CD4-positive, alpha-beta T cell treated with Interleukin-4 for 4 hours (primary cell): ENCODE measurements at places on chromosomes 12 and 14.

DNA sequence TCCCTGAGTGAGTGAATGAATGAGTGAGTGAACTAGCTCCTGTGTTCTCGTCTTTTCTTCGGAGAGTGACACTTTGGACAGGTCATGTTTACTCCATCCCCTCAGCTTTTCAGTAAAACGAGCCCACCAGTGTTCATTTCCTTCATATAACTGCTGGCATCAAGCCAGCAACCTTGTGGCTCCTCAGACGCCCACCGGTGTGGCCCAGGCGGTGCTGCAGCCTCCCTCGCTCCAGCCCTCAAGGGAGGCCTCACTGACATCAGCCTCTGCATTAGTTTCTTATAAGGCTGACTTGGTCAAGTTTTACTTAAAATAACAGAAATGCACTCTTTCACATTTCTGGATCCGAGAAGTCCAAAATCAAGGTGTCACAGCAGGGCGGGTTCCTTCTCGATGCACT is 188.0 kb downstream of the ZFP36L1 start:
- DNase-seq = no peak

GRCh38 chr12:40946612-40947194 is 241.4 kb upstream of the PDZRN4 start:
- peak; percentile 15 for DNase-seq

DNA sequence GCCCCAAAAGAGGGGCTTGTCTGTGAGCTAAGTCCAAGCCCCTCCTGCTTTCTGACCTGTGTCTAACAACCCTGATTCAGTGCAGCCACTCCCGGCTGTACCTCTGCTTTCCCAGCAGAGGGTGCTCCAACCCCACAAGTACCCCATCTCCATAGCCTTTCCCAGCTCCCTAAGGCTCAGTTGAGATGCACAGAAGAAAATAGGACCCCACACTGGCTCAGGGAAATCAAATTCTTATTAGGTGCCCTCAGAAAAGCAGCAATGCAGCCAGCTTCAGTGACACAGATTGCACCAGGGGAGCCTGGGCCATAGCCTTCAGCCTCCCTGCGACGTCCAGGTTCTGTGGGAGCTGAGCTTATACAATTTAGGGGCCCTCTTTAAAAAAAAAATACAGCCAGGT is 49.9 kb downstream of the LRRC74A start:
- DNase-seq = peak; percentile 47

DNA sequence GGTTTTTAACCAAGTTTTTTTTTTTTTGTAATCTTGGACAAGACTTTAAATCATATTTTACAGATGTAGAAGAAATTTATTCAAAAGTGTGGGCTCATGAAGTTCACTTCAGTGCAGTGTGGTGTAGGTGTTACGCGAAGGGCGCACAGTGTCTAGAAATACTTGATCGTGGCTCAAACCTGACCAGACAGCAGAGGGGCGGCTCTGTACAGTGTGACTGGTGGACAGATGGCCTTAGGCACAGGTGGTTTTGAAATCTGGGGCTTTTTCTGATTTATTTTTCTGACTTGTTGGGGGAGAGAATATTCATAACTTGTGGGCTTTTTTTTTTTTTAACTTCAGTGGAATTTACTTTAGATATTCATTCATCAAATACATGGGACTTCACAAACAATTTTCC is 179.2 kb downstream of the PELI2 start:
- no peak for DNase-seq

DNA sequence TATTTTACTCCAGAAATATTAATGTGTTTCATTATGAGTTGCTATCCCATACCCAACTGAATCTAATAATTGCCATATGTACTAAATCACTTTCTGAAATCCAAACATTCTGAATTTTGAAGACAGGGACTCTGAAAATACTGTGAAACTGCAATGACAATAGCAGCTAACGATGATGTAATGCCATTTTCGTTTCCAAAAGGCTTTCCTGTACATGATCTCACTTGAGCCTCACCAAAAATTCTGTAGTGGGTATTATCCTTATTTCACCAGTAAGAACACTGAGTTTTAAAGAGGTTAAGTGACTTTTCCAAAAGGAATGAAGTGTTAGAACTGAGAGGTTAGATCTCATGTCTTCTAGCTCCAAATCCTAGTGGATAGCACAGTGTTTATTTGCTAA is 133.3 kb downstream of the FLRT2 start:
- DNase-seq = no peak

GRCh38 chr12:116156614-116157013 is 120.9 kb downstream of the MED13L start:
- no peak for DNase-seq

GRCh38 chr14:91363776-91364523 is 53.7 kb downstream of the CCDC88C start:
- DNase-seq = no peak

DNA sequence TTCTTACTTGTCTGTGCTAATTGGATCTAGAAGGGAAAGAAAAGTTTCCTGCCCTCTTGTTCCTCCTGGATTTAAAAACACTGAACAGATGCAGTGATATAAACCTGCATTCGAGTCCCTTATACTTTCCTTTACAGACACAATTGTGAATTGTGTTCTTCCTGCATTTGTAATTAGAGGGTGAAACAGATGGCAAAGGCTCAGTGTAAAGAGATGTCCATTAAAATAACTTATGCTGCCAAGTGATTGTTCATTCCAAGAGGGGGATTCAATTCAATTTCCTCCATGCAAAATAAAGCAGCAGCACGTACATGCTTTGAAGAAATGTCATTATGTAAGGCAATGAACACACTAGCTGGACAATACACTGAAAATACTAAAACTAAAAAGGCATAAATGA is 248.3 kb upstream of the LRIG3 start:
- no peak for DNase-seq

DNA sequence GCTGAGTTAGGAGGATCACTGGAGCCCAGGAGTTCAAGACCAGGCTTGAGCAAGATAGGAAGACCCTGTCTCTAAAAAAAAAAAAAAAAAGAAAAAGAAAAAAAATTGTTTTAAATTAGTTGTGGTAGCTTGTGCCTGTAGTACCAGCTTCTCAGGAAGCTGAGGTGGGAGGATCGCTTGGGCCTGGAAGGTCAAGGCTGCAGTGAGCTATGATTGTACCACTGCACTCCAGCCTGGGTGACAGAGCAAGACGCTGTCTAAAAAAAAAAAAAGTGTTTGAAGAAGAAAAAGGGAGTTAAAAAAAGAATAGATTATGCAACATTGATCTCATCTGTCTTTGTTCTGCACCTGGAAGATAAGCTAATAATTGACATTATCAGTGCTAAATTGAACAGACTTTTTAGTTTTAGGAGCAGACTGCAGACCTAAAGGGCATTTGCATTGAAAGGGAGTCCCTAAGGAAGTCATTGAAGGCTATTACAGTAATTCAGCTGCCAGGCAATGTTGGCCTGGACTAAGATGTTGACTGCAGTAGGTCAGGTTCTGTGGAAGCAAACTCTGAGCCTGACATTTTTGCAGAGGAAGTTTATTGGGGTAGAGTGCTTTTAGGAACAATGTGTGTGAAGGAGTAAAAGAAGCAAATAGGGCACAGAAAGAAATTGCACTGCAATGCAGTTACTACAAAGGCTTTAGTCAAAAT is 215.8 kb downstream of the PCNX1 start:
- DNase-seq = no peak

GRCh38 chr12:106329231-106329982 is 26.9 kb downstream of the TCP11L2 start:
- no peak for DNase-seq

DNA sequence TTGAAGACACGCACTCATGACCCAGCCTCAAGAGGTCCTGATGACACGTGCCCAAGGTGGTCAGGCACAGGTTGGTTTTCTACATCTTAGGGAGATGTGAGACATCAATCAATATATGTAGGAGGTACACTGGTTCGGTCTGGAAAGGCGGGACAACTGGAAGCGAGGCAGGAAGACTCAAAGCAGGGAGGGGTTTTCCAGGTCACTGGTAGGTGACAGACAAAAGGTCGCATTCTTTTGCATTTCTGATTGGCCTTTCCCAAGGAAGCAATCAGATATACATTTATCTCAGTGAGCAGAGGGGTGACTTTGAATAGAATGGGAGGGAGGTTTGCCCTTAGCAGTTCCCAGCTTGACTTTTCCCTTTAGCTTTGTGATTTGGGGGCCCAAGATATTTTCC is 38.6 kb downstream of the GLT1D1 start:
- no peak for DNase-seq
